Activated CD8-positive, alpha-beta memory T cell treated with anti-CD3 and anti-CD28 coated beads, Interleukin-2, amount 10 ng/mL, durations not matched to agents 7 days and 5 days (primary cell): ENCODE measurements at places on chromosomes 16 and 17.

DNA sequence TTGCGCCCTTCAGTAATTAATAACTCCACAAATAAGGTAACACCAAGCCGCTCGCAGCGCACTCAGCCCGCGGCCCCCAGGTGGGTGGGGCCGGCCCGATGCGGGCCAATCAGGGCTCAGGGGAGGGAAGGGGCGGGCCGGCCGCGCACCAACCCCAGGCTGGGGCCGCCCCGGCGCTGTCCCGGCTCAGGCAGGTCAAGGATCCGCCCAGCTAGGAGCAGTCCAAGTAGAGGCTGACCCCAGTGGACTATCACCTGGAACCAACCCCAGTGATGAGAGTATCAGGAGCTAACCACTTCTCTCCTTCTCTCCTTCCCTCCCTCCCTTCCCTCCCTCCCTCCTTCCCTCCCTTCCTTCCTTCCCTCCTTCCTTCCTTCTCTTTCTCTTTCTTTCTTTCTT lies 110.8 kb downstream of the C16orf78 start:
- DNase-seq = no peak

DNA sequence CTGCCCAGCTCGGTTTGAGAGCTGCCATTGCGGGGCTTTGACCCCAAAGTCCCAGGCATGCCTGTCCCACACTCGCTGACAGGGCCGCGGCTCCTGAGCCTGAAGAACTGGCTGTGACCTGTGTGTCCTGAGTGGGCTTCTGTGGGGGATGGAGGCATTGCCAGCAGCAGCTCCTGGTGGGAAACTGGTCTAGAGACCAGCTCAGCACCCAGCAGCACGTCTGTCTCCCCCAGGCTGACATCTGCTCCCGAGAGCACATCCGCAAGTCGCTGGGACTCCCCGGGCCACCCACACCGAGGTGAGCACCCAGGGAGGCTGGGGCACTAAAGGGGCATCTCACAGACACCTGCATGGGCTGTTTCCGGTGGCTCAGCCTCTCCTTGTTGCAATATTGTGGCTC lies 13.4 kb downstream of the ENDOV start:
- no peak for DNase-seq

- no peak for DNase-seq
Measured at GRCh38 chr17:77615703-77616253, 342.7 kb upstream of the TNRC6C start.

- DNase-seq = no peak
Measured at GRCh38 chr16:2160915-2161551, 5.5 kb downstream of the TRAF7 start.

GRCh38 chr17:79836510-79836971 lies 2.7 kb downstream of the CBX4 start:
- no peak for DNase-seq

DNA sequence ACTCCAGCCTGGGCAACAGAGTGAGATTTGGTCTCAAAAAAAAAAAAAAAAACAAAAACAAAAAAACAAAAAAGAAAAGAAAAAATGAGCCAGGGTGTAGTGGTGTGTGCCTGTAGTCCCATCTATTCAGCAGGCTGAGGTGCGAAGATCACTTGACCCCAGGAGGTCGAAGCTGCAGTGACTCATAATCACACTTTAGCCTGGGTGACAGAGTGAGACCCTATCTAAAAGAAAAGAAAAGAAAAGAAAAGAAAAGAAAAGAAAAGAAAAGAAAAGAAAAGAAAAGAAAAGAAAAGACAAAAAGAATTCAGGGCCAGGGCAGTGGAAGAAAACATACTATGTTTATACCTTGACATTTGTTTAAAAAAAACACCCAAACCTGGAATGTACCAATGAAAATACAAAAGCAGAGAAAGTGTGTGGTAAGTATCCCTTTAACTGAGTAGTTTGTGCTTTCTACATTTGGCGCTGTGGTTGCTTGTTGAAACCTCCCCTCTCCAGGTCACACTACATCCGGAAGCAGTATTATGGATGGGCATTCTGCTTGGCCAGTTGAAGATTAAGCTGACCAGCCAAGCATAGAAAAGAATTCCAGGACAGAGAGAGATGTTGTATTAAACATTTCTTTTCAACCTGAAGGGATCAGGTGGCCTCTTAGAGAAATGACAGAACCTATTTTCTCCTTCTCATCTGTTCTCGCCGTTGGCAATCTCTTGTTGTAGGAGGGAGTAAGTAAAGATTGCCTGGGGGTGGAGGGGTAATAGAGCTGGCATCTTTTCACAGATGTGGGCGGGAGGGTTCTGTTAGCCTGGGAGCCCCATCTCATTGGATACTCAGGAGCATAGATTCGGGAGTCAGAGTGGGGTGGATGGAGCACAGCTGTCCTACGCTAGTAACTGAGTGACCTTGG lies 12.1 kb upstream of the PRKCB start:
- DNase-seq = no peak
